Midbrain (tissue), 1 donor: ENCODE measurements at places on chromosomes 11 and 22.

DNA sequence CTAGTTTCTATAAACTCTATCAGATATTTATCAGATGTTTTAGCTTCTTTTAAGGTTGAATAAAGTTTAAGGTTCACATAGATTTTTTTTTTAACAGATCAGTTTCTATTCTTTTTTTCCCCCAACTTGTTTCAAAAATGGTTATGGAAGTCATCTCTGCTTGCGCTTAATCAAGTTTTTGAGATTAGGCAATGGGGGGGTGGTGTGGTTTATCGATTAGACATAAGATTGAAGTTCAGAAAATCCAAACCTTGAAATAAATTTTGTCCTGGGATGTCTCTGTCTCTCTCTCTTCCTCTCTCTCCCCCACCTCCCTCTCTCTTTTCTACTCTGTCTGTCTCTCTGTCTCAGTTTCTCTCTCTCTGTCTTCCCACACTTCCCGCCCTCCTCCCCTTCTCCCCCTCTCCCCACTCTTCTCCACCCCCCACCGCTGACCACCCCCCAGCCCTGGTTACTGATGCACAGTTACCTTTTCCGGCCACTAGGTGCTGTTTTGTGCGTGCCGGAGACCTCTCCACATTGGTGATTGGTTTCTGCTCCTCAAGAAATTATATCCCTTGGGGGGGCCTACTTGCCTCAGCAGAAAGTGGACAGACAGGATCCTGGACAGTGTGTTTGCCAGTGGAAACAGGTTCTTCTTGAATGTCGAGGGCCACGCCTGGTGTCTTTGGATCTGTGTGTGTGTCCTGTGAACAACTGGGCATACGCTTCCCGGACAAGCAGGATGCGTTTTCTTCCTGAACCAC is 29.7 kb upstream of the ANO1 start:
- no peak for DNase-seq

DNA sequence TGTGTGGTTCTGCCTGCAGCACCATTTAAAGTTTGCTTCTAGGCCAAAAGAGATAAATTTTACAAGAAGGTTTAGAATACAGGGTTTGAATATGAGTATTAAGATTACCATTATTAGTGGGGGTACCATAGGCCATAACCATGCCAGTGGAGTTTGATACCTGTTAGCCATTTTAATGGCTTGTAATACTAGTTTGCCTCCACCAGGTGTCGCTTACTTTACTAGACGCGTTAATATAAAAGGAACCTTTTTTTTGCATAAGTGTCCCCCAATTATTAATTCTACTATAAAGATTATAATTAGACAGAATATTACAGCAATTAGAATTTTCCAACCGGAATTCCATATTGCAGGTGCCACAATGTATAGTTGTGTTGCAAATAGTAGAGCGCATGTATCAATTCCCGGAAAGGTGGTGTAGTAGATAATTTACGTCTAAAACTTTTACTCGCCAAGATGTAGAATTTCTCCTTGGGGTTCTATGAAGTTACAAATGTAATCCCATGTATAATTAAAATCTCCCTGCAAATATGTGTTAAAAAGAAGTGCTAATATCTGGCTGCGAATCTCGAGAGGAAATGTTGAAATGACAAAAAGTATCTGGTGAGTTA is 16.1 kb downstream of the MS4A6E start:
- DNase-seq, result no peak

DNA sequence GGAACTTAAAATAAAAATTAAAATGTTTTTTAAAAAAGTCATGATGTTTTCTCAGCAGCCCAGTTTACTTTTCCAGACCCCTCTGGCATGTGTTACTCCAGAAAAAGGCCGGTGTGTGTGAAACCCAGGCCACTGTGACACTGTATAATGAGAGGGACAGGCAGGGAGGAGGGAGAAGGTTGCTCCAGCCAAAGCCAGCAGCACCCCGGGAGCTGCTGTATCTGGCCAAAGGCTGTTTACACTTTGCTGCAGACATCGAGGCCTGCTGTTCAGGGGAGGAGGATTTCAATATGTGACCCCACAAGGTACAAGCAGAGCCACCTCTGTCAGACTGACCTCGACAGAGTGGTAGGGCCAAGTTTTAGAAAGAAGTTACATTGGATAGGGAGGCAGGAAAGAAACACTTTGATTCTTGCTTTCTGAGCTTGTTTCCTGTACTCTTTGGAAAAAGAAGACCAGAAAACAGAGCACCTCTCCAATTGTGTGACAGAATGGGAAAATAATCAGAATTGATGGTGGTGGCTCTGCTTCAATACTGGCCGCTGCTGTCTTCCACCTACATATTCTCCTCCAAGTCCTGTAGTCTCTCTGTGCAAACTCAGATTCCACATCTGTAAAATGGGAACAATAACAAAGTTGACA is 41.0 kb upstream of the CD44 start:
- no peak for DNase-seq

- no peak for DNase-seq
Observed at GRCh38 chr22:35792506-35792905, 74.8 kb downstream of the APOL5 start.

- DNase-seq, result no peak
Observed at GRCh38 chr11:12272821-12273617, 104.4 kb upstream of the PARVA start.

- DNase-seq, result no peak
Observed at GRCh38 chr11:47376525-47377371, 1.6 kb downstream of the SPI1 start.

- DNase-seq, result no peak
Observed at GRCh38 chr11:30741039-30741550, 154.9 kb upstream of the MPPED2 start.
